ENCODE measurements at places on chromosomes 16 and 17. TPM values are rescaled to one million over a fixed set of nuclear protein-coding genes. Genes with fewer than 3 reads are reported as not detected.

GRCh38 chr17:32551186-32551955 lies 64.6 kb downstream of the CDK5R1 start:
- DNase-seq: no peak

DNA sequence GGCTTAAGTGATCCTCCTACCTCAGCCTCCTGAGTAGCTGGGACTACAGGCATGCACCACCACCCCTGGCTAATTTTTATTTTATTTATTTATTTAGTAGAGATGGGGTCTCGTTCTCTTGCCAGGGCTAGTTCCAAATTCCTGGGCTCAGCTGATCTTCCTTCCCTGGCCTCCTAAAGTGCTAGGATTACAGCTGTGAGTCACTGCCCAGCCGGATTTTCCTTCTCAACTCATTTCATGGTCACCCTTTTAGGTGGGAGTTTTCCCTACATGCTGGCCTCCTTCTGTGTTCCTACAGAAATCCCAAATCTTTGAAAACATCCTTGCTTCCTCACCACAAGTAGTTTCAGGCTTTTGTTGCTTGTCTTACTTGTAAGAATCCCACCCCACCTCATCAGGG lies 102.1 kb upstream of the SIAH1 start:
- no peak for DNase-seq

DNA sequence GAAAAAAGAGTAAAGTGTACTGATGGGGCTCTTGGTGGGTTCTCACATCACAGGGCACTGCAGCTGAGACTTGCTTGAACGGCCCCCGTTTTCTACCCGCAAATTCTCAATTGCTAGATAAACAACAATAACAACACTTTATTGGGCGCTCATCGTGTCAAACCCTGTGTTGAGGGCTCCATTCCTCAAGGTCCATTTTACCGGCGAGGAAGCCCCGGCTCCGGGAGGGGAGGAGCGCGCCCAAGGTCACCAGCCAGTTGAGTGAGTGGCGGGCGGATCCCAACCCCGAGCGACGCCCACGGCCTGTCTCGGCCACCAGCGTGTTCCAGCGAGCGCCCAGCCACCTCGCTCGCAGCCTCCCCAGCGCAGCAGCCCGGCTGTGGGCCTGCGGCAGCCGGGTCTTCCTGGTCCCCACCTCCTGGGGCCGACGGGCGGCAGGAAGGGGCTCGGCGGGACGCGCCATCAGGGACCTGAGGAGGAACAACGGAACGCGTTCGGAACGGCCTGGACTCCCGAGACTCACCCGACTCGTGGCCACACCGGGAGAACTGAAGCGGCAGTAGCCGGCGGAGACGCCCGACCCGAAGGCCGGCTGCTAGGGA lies 373 bp downstream of the CMC2 start:
- peak; percentile 88 for DNase-seq

ASGR1 gene
- 0.30 TPM for total RNA-seq

SYT17 gene
- 0.64 TPM for total RNA-seq

GRCh38 chr16:58537124-58537906 lies 22.0 kb downstream of the SETD6 start:
- DNase-seq: no peak

DNA sequence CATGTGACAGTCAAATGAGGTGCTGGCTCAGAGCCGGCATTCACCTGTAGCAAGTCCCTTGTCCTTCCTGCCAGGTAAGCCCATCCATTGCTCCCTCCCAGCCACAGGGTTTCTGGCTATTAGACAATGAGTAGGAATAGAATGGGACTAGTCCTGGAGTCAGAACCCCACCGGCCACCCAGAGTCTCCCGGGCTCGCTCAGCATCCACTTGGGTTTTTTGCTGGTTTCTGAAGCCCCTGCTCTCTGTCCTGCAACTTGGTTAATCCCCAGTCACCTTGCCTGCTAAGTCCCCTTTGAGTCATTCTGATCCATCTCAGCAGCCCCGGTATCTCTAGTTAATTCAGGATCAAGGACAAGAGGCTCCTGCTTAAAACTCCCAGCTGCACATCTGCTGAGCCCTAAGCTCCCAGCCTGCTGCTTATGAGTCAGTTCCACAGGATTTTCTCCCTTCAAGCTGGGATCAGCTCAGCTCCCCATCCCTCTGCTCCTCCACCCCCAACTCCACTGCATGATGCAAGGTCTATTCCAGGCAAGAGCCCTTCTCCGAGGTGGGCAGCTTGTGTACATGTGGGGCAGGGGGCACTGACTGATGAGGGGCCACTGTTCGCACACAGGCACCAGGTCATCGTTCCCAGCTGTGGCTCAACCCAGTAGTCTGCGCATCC lies 19.9 kb upstream of the MRPS23 start:
- DNase-seq: no peak

GRCh38 chr17:9843152-9844010 lies 17.7 kb downstream of the GLP2R start:
- DNase-seq: no peak

DNA sequence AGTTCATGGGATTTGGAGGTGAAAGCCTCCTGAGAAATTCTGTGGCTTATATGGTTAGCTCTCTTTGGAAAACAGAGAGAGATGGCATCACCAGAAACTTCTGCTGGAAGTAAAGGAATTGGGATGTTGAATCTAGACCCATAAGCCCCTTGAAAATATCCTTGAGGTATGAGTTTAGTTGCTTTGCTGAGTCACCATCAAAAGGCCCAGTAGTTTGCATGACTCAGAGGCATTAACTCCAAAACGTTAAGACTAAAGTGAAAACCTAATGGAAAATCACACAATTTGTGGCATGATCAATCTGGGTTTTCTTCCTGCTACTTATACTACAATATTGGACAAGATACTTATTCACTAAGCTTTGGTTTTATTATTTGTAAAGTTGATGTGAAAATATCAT lies 349.2 kb upstream of the SALL1 start:
- no peak for DNase-seq

DNA sequence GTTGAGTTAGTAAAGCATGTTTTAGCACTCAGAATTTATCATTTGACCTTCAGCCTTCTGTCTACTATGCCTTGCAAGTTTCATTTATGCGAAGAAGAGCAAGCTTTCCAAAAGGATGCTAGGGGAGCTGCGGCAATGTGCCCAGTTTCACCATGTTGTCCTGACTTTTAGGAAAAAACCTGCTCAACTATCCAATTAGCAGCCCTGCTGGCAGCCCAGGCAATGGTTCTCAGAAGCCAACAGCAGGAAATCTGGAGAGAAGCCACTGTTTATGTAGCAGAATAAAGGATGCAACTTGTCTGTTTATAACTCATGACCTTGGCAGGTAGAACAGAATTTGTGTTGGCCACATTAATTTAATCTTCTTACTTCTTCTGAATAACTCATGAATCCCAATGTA lies 230.8 kb downstream of the ABCC12 start:
- DNase-seq: no peak

GRCh38 chr17:12745486-12745885 lies 43.8 kb upstream of the ARHGAP44 start:
- DNase-seq: no peak

DNA sequence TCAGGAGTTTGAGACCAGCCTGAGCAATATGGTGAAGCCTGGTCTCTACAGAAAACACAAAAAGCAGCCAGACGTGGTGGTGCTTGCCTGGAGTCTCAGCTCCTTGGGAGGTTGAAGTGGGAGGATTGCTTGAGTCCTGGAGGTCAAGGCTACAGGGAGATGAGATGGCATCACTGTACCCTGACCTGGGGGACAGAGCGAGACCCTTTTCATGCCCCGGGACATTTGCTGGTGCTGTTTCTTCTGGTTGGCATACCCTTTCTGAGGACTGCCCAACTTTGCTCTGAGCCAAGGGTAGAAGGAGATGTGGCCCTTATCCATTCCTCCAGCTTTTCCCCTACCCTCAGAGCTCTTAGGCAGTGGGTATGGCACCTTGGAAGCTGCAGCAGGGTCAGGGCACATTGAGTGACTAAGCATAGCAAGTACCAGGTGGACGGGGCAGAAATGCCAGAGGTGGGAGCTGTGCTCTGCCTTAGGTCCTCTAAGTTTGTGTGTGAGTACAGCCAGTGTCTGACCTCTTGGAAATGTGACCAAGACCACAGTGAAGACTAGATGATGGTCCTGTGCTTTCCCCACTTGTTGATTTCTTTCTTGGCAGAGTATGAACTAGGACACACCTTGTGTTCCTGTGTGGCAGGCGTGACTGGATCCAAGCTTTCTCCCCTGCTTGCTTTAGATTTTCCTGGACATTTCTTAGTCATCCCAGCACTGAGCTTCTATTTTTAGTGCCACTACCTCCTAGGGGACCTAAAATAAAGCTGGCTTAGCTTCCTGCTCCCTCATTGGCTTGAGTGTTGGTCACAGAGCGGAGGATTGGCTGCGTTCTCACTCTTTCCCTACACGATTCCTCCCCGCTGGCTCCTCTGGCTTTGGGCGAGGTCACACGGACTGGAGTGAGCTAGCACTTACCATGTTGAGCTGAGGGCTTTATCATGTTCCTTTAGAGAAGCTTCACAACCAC lies 9.9 kb upstream of the EDC4 start:
- DNase-seq: peak; percentile 83

DNA sequence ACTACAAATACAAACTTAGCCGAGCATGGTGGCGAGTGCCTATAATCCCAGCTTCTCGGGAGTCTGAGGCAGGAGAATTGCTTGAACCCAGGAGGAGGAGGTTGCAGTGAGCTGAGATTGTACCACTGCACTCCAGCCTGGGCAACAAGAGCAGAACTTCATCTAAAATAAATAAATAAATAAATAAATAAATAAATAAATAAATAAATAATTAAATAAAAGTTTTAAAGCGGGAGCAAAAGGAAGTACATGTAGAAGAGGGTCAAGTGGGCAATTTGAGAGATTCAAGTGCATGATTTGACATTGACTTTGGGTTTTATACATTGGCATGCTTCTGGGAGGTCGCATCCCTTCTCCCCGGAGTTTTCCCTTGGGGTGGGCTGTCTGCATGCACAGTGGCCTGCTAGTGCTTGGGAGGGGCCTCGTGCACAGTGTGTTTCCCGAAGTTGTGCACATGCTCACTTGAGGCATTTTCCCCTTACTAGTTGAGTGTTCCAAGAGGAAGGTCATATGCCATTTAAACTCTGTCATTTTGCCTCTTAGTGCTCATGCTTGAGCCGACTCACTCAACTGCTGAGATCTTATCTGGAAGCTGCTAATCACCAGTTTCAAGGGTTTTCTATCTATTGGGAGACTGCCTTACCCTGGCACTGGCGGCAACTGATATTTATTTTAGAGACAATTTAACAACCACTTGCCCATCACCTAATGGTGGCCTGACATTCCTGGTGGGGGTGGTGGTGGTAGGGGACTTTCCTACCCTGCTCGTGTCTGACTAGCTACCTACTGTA lies 193.2 kb upstream of the MPHOSPH6 start:
- no peak for DNase-seq

GRCh38 chr16:65117811-65118448 lies 3.9 kb downstream of the CDH11 start:
- DNase-seq: peak; percentile 62

GRCh38 chr17:9868552-9868951 lies 36.5 kb downstream of the RCVRN start:
- DNase-seq: no peak

DNA sequence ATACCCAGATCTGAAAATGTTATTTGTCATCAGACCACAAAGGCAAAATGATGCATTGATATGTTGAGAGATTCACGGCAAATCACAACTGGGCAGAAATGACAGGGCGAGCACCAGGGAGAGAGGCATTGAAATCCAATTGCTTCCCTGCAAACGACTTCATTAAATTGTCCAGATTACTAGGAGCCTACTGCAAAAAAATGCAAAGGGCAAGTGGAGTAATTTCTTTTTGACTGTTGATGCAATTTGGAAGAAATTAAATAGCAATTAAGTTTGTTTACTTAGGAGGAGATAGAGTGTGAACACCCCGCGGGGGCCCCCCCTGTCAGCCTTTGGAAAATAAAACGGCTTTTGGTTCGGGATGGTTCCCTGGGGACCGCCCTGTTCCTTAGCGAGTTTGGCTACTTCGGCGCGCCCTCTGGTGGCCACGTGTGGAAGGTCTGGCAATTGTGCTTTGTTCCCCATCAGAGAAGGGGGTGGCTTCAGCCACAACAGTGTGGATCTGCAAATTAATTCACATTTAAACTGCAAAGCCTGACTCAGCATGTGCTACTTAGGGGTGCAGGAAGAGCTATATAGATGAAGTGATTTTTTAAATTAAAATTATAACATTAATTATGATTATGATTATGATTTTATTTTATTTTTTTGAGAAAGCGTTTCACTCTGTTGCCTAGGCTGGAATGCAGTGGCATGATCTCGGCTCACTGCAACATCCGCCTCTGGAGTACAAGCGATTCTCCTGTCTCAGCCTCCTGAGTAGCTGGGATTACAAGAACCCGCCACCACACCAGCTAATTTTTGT lies 14.5 kb upstream of the TMC7 start:
- peak; percentile 92 for DNase-seq

DNA sequence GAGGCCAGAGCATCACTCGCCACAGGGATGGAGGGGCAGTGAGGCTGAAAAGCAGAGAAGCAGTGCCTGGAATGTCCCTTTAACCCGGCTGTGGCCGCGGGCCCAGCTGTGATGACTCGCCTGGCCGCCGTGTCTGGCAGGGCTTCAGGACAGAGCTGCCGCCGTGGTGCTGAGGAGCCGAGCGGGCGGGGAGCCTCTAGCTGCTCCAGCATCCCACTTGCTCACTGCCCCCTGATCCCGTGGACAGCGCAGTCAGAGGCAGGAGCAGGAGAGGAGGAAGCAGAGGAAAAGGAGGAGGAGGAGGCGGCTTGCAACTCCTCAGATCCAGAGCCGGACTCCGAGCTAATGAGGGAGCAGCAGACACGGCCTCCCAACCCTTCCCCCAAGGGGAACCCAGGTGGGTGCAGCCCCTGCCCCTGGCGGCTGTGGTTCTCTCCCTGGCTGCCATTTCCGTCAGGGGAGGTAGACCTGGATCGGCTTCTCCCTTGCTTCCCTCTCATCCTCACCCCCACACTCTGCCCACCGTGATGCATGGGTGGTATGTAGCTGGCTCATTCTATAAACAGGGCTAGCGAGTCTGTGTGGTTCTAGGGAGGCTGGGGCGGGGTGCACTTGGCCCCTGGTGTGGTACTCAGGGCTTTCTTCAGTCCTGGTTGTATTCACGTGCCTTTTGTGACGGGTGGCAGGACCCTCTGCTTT lies 165.7 kb downstream of the CMIP start:
- DNase-seq: peak; percentile 89

- no peak for DNase-seq
Measured at GRCh38 chr17:7711051-7711755, 6.2 kb downstream of the EFNB3 start.

CD79B gene
- total RNA-seq: 5.7 TPM

IRX5 gene
- total RNA-seq: 0.47 TPM

DNA sequence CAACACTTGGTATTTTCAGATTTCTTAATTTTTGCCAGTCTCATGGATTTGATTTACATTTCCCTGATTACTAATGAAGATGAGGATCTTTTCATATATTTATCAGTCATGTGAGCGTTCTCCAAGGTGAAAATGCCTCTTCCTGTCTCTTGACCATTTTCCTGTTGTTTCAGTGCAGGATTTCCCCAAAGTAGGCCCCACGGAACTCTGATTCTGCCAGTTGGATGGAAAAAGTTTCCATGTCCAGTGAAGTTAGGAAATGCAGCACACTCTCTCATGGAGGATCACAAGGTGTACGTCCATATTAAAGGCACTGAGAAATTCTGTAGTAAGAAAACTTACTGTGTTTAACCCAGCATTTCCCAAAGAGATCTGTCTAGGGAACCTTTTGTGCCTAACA lies 16.5 kb upstream of the LIMD2 start:
- DNase-seq: no peak

- peak; percentile 81 for DNase-seq
Measured at GRCh38 chr17:1736348-1737281, 6.1 kb upstream of the SERPINF2 start.

GRCh38 chr17:72616447-72616846 lies 476.0 kb downstream of the SLC39A11 start:
- no peak for DNase-seq

GRCh38 chr17:71496552-71496951 lies 624.3 kb upstream of the SOX9 start:
- DNase-seq: no peak

GRCh38 chr16:53999841-54000240 lies 286.7 kb downstream of the IRX3 start:
- no peak for DNase-seq
